GM23248 (cell line): ENCODE measurements at places on chromosomes 13 and 19. TPM values are rescaled to one million over a fixed set of nuclear protein-coding genes. Genes with fewer than 3 reads are reported as not detected.

UBE2L5 gene
- polyA plus RNA-seq = not detected in 2 replicates

CGB3 gene
- 0.76 TPM in 1 of 2 replicates, not detected in the other for polyA plus RNA-seq

ETV2 gene
- 0.91 and 0.93 TPM in 2 replicates for polyA plus RNA-seq

ZSCAN4 gene
- not detected in 2 replicates for polyA plus RNA-seq

GIPC3 gene
- 0.06 TPM in 1 of 2 replicates, not detected in the other for polyA plus RNA-seq

CLDND2 gene
- 0.93 and 1.0 TPM in 2 replicates for polyA plus RNA-seq
